ENCODE measurements at places on chromosomes 1 and 21.
A peak's percentile ranks its signal among the peaks of the same experiment; 100 is the strongest.

GRCh38 chr21:38477226-38477625, 21.1 kb downstream of the ERG start:
- no peak for DNase-seq

- no peak for DNase-seq
These were observed 295.4 kb upstream of the PBX1 start for GRCh38 chr1:164263540-164263939.

DNA sequence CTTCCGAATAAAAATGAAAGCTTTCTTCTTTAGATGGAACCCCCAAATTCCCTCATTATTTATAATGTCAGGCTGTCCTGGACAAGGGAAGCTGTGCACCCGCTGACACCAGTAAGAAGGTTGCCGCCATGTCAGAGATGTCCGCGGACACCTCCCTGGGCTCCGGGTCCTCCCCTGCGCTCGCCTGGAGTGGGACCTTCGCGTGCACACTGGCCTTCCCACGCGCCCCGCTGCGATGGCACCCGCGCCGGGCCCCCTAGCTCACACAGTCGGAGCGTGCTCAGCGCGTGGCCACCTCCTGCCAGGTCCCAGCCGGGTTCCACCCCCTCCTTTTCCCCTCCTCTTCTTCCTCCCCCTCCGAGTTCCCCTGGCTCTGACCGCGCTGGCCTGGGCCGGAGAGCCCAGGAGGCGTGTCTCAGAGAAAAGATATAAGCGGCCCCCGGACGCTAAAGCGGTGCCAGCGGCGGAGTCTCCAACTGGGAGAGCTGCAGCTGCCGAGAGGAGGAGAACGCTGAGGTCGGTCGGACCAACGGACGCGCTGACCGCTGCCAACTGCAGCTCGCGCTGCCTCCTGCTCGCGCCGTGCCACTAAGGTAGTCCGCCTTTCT, at the start of gene G0S2:
TSS of gene G0S2 (plus strand) at position 456 of the 608 bp plus-strand sequence. CDS start 273 bp downstream, outside the sequence.
- DNase-seq = no peak

DNA sequence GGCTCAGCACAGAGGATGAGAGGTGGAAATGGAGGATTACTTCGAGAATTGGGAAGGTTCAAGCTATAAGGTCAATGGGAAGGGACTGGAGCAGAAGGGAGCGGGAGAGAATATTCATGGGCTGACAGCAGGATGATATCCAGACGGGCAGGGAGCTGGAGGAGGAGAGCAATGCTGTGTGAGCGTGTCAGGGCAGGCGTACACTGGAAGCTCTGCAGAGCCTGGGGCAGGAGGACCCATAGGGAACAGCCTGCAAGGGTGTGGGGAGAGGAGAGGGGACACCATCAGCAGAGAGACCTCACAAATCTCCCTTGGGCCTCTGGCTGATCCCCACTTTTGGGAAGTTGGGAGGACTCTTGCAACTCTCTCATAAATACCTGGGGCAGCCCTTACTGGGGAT, 13.7 kb downstream of the CSF1 start:
- no peak for DNase-seq

GRCh38 chr1:209659909-209660308, 7.7 kb upstream of the LAMB3 start:
- DNase-seq = no peak

- no peak for DNase-seq
These were observed 14.8 kb upstream of the TMEM222 start for GRCh38 chr1:27306892-27307761.

GRCh38 chr1:35364741-35365140, 96.2 kb downstream of the ZMYM4 start:
- no peak for DNase-seq

DNA sequence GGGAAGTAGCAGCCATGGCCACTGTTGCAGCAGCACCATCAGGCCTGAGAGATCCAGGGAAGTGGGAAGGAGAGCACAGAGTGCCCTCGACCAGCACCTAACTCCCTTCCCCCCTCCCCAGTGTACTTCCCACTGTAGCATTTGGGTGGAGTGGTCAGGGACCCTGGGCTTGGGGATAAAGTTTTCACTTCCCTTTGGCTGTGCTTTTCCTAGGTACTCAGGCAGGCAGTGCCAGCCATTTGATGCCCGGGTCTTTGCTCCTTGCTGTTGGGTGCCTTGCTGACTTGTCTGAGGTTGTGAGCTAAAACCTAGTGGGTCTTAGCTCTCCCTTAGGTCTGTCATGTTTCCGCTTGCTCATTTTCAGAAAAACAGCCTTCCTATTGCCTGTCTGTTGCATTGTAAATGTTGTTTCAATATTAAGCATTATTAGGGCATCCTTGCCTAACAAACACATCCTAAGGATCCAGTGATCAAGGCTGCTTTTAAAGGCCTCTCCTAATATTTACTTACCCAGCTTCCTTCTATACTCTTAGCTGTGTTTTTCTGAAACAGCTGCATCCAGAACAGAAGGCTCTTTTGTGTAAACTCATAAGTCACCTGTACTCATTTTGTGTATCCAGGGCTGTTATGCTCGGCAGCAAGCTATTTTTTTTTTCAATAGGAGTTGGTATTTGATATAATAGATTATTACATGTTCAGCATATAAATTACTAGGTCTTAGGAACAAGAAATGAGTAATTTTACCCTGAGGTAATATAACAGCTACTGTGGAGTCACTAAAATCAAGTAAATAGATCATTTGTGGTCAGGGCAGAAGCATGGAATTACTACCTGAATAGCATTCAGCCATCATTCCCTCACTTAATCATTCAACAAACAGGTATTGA, 418.6 kb upstream of the PROX1 start:
- no peak for DNase-seq

GRCh38 chr1:165484532-165484931, 39.6 kb upstream of the RXRG start:
- no peak for DNase-seq

GRCh38 chr1:53769780-53770179, 30.8 kb upstream of the GLIS1 start:
- DNase-seq = no peak

- DNase-seq = no peak
These were observed 45.7 kb downstream of the SLC37A1 start for GRCh38 chr21:42559326-42559725.

- DNase-seq = no peak
These were observed 97.0 kb upstream of the CHODL start for GRCh38 chr21:18147678-18148077.

GRCh38 chr1:90781534-90781933, 64.4 kb upstream of the BARHL2 start:
- DNase-seq = no peak

- no peak for DNase-seq
These were observed 21.3 kb upstream of the TARBP1 start for GRCh38 chr1:234500269-234500668.

DNA sequence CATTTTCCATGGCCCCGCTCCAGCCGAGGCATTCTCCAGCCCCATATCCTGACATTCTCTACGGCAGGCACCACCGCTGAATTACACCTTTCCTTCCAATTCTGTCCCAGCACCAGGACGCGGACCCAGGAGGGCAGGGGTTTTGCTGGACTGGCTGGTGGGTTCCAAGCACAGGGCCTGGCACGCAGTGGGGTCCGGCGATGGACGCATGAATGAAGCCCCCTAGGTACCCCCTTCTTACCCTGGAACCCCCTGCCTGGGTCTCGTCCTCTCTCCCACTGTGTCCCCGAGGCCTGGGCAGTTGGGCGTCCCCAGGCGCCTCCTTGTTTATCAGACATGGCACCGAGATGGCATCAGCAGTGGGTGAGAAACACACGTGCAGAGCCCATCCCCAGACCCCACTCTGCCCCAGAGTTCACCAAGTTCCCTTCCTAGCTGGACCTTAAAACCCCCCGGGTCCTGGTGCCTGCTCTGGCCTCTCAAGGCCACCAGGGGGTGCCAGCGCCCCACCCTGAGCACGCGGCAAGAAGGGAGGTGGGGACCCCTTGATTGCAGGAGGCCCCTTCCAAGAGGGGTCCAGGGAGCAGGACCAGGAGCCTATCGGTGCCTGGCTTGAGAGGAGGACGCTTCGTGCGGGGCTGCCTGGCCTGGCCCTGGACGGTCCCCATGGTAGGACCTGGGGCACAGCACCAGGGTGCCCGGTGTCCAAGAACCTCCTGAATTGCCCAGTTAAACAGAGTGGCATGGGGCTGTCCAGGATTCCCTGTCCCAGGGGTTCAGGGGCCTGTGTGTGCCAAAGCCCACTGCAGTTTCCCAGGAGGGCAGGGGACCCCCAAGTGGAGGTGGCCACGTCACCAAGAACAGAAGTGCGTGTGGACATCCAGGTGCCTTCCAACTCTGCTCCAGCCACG, 46.1 kb downstream of the MEGF6 start:
- peak; percentile 18 for DNase-seq

GRCh38 chr1:174870319-174870718, 129.4 kb upstream of the CACYBP start:
- DNase-seq = no peak

DNA sequence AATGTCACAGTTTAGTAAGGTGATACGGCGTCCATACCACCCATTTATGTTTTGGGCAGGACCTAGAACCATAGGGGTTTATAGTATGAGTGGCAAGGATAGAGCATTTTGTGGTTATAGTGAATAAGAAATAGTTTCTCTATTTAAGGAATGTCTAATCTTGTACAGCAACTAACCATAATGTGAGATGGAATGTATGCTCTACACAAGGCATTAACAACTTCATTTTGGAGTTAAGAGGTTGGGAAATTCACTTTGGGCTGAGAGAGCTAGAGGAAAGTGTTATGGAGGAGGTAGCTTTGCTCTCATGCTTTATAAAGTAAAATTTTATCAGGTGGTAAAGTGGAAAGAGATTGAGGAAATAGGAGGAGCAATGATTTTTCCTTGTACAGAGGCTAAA, 3.0 kb upstream of the MCL1 start:
- no peak for DNase-seq

DNA sequence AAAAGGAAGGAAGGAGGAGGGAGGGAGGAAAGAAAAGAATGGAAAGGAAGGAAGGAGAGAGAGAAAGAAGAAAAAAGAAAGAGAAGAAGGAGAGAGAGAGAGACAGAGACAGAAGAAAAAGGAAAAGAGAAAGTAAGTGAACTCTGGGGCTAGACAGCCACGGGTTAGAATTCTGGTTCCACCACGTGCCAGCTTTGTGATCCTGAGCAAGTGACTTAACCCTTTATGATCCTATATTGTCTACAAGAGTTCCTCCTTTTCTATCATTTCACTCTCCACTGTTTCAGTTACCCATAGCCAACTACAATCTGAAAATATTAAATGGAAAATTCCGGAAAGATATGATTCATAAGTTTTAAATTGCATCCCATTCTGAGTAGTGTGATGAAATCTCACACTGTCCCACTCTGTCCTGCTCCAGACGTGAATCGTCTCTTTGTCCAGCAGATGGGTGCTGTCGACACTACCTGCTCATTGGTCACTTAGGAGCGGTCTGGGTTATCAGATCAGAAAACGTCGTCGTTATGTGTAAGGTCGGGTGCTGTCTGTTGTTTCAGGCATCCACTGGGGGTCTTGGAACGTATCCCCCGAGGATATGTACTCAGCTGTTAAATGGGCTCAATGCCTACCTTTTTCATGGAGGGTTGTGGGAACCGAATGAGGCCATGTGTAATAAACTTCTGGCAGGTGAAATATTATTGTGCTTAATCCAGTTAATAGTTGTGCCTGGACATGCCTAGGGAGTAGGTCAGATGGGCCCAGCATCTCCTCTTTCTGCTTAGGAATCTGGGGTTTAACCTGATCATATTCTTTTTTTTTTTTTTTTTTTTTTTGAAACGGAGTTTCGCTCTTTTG, 19.1 kb downstream of the TMEM51 start:
- peak; percentile 36 for DNase-seq

DNA sequence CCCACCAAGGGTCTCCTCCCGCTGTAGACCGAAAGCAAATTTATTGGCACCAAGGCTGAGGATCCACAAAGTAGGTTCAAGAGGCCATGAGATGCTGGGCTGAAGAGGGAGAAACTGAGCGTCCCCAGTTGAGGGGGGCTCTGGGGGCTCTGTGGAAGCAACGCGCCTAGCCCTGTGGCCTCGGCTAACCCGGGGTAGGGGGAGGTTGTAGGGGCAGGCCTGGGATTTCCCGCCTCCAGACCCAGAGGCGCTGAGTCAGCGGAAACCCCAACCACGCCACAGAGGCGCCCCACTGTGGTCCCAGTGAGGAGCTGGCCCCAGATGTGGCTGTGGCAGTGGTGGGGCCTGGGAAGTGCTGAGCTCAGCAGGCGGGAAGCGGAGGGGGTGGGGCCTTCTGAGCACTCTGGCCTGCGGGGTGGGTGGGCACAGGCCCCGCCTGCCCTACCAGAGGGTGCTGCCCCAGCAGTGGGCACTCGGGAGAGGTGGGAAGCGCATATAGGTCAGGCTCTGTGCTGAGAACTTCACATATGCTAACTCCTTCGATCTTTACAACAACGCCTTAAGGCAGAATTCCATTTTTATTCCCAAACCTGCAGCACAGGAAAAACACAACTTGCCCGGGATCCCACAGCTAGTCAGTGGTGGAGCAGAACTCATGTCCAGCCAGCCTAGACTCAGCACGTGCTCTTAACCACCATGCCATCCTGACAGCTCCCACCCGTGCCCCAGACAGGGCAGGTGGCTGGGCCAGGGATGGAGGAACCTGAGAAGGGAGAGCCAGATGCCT, 1.5 kb upstream of the COL16A1 start:
- DNase-seq = peak; percentile 56

- no peak for DNase-seq
These were observed 4.6 kb upstream of the SLC6A9 start for GRCh38 chr1:44035726-44036408.

DNA sequence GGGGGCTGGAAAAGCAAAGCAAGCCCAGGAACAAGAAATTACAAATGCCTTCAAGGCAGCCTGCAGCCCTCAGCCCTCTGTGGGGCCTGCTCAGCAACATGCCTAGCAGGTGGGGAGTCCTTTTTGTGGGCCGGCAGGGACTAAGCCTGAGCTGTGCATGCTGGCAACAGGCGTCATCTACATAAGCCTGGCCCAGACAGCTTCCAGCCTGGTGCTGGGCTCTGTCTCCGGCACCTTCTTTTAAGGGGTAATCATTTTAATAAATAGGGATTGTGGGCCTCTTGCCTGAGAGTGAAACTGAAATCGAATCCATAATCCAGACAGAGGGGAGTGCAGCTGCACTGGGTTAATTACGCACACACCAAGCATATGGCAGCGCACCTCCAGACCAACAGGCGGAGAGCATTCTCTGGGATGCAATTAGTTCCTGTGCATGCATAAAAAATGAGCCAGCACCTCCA, 96.6 kb downstream of the DDX20 start:
- no peak for DNase-seq

DNA sequence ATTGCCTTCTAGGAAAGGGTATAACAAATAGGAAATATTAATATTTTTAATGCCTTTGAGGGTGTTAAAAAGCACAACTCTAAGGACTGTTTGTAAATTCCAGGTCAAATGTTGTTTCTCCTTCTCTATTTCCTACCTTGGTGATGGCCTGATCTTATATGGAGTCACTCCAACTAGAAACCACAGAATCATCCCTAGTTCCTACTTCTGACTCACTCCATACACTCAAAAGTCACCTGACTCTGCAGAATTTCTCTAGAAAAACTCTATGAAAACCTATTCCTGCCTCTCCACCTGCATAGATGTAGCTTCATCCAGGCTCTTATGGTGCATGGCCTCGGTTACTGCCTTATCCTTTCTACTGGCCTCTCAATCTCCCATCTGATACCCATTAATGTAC, 14.5 kb downstream of the RGS4 start:
- DNase-seq = no peak

Measured in thymus (tissue), 14 donors.